ENCODE measurements at places on chromosomes 6 and 20.

DNA sequence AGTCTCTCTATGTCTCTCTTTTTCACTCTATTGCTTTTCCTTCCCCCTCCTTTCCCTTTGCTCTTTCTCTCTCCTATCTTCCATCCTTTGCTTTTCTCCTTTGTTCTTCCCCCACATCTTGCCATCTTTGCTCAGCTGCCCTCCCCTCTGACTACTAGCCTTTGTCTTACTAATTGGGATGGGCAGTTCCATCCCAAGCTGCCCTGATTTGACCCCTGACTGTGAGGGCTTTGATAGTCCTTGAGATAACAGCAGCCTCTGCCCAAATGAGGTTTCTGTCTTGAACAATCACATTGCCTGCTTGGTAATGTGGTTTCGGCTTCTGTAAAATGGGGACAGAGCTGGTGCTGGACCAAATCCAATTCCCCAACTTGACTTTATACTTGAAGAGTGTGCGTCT is 327.7 kb downstream of the DHX35 start:
- no peak for DNase-seq

DNA sequence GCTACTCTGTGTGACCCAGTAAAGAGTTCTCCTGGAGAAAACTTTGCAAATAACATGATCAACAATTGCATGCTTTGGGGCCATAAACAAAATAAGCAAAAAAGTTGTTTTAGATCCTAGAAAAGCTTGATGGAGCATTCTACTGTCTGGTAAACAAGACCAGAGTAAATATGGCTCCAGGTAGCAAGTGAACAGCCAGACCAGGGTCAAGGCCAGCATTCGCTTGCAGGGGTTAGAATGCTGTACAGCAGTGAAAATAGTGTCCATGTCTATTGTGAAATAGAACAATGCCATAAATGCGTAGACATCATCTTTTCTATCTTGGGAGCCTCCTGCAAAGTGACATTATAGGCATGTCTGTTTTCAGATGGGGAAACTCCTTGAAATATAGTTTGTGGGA is 216.7 kb downstream of the PLCB4 start:
- no peak for DNase-seq

DNA sequence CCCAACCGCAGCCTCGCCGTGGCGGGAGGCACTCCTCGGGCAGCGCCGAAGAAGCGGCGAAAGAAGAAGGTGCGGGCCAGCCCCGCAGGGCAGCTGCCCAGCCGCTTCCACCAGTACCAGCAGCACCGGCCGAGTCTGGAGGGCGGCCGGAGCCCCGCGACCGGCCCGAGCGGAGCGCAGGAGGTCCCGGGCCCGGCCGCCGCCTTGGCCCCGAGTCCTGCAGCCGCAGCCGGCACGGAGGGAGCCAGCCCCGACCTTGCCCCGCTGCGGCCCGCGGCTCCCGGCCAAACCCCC is 525 bp downstream of the PNRC1 start:
- no peak for DNase-seq

GRCh38 chr6:140462453-140463311 is 1088.2 kb upstream of the CITED2 start:
- DNase-seq, result no peak

GRCh38 chr6:98054453-98054852 is 771.4 kb upstream of the MMS22L start:
- DNase-seq, result no peak

Data from stimulated activated CD8-positive, alpha-beta memory T cell treated with anti-CD3 and anti-CD28 coated beads, Interleukin-7, amount 100 ng/mL, for 24 hours (primary cell).